ENCODE measurements at places on chromosomes 4 and X. TPM values are rescaled to one million over a fixed set of nuclear protein-coding genes. Genes with fewer than 3 reads are reported as not detected.

DNA sequence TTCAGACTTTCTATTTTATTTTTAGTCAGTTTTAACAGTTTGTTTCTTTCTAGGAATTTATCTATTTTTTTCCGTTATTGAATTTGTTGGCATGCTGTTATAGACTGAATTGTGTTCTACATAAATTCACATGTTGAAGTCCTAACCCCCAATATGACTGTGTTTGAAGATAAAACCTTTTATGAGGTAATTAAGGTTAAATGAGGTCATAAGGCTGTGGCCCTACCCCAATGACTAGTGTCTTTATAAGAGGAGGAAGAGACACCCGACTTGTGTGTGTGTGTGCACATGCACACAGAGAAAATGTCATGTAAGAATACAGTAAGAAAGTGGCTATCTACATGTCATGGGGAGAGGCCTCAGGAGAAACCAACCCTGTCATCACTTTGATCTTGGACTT lies 146.3 kb downstream of the BRWD3 start:
- no peak for DNase-seq

- DNase-seq: peak; percentile 68
These were observed 125.4 kb downstream of the PDLIM5 start for GRCh38 chr4:94577136-94577535.

GRCh38 chrX:129738466-129739308 lies at the start of gene XPNPEP2:
Gene XPNPEP2, plus strand, starts transcription at chrX:129738979. Its CDS starts 235 bp downstream, at chrX:129739214.
- peak; percentile 48 for DNase-seq

- no peak for DNase-seq
These were observed 115.3 kb upstream of the ZNF827 start for GRCh38 chr4:146053891-146054290.

- no peak for DNase-seq
These were observed 15.8 kb upstream of the CT45A1 start for GRCh38 chrX:135697601-135698000.

GRCh38 chr4:189299706-189300105 lies 641.0 kb upstream of the FRG1 start:
- DNase-seq: no peak

Gene SERTM2
- 0.22 TPM for polyA plus RNA-seq

Gene GPM6B
- polyA plus RNA-seq: 6.3 TPM
